ENCODE measurements at places on chromosomes 2 and 18.

DNA sequence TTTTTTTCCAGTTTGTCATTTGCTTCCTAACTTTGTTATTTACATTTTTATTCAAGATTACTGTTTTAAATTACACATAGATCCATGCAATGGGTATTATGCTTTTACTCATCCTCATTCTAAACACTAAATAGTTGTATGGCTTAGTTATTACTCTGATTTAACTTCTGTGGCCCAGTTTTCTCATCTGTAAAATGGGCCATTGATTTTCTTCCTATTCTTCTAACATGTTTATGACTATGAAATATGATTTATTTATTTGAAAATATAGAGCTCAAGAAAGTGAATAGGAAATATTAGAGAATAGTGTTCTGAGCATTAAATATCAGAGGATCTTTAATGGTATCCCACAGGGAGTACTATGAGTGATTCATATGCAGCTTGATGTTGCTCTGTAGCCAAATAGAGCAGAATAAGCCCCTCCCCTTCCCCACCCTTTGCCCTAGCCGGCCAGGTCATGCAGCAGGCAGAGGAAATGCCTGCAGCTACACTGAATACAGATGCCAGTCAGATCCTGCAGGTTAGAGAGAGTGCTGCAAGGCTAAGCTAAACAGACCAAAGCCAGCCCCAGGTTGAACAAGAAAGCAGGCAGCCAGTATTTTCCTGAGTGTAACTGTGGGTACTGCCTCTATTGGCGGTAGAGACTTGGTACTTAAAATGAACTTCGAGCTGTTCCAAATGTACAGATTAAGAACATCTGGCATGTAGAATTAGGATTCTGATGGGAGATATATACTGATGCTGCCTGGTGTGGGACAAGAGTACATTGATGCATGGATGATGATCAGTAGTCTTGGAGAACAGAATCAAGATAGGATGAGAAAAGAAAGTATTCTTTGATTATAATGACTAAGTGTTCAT is 11.7 kb upstream of the ACYP2 start:
- peak; percentile 31 for DNase-seq

GRCh38 chr2:140648393-140648792 is 1482.4 kb downstream of the LRP1B start:
- no peak for DNase-seq

GRCh38 chr2:182611009-182611408 is 105.0 kb upstream of the DNAJC10 start:
- no peak for DNase-seq

DNA sequence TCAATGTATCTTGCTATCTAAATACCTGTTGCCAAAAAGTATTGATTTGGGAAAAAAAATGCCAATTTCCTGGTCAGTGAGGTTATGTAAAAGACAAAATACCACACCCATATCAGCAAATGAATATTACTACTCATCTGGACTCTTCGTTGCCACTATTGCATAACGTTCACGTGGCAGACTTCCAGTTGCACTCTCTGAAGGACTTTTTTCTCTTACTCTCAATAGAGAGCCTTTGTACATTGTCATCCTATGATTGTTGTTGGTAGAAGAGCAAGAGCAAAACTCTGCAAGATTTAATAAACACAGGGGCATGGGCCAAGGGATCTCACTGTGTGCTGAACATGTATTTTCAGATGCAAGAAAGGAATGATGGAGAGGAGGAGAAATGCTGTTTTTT is 689.8 kb downstream of the MBD2 start:
- DNase-seq, result no peak

DNA sequence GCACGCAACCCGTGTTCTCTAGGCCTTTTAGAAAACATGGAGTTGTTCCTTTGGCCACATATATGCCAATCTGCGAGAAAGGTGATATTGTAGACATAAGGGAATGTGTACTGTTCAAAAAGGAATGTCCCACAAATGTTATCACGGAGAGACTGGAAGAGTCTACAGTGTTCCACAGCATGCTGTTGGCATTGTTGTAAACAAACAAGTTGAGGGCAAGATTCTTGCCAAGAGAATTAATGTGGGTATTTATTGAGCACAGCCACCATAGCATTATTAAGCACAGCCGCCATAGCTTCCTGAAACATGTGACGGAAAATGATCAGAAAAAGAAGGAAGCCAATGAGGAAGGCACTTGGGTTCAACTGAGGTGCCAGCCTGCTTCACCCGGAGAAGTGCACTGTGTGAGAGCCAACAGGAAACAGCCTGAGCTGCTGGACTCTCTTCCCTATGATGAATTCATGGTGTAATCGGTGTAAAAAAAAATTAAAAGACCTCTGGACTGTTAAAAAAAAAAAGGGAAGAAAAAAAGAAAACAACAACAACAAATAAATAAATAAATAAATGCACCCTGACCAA is 29.0 kb upstream of the REL start:
- no peak for DNase-seq

Data from uterus (tissue), 4 donors.